NCI-H460 (cell line): ENCODE measurements at places on chromosomes 1 and 21. TPM values are rescaled to one million over a fixed set of nuclear protein-coding genes. Genes with fewer than 3 reads are reported as not detected.

Gene CELA3B
- not detected in 2 replicates for total RNA-seq

Gene LRRC38
- total RNA-seq: not detected in 2 replicates

Gene WDR47
- total RNA-seq: 6.7 and 7.7 TPM in 2 replicates

Gene FOXJ3
- total RNA-seq: 24.0 and 30.0 TPM in 2 replicates

Gene NDC1
- 47.9 and 51.0 TPM in 2 replicates for total RNA-seq

Gene FCRL5
- not detected in 2 replicates for total RNA-seq

Gene GPR3
- total RNA-seq: 1.0 and 1.1 TPM in 2 replicates

Gene DLGAP3
- 0.02 TPM in 1 of 2 replicates, not detected in the other for total RNA-seq

Gene SH2D1B
- total RNA-seq: not detected in 2 replicates

Gene OR2AK2
- total RNA-seq: not detected in 2 replicates

Gene AMPD1
- not detected in 2 replicates for total RNA-seq

Gene NDUFV3
- total RNA-seq: 28.0 and 30.1 TPM in 2 replicates
